ENCODE measurements at places on chromosomes 6 and 20.

DNA sequence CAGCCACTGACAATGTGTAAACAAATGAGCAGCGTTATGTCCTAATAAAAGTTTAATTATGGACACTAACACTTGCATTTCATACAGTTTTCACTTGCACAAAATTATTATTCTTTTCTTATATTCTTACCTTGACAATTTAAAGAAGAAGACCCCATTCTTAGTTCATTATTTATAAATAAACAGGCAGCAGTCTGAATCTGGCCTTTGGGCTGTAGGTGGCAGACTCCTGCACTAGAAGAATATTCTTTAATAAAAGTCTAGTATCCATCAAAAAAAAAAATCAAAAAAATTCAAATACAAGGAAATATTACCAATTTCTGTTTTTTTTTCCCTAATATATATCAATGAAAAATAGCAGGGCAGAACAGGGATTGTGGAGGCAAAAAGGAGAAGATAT, 24.8 kb downstream of the PTCHD4 start:
- DNase-seq: no peak

DNA sequence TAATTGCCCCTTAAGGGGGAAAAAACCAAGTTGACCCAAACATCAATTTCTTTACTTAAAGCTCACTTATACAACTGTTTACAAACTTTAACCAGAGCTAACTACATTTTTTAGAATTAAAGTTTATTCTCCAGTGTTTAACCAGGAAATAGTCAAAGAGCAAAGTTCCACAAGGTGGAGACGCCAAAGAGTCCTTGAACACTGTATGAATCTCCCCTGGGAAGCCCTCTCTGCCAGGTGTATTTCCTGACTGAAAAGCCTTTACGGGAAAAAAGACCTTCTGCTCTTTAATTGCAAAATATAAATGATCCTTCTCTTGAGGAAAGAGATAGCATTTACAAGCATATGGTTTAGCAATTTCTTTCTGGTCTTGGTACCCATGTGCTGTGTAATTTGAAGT, 36.2 kb downstream of the BTBD9 start:
- no peak for DNase-seq

GRCh38 chr20:5908981-5909380, 41.4 kb downstream of the TRMT6 start:
- no peak for DNase-seq

GRCh38 chr6:42367353-42368011, 84.2 kb downstream of the TRERF1 start:
- no peak for DNase-seq

- DNase-seq: no peak
These were observed 8.4 kb upstream of the E2F1 start for GRCh38 chr20:33694639-33695012.

GRCh38 chr20:43938932-43939761, 24.5 kb downstream of the TOX2 start:
- no peak for DNase-seq

DNA sequence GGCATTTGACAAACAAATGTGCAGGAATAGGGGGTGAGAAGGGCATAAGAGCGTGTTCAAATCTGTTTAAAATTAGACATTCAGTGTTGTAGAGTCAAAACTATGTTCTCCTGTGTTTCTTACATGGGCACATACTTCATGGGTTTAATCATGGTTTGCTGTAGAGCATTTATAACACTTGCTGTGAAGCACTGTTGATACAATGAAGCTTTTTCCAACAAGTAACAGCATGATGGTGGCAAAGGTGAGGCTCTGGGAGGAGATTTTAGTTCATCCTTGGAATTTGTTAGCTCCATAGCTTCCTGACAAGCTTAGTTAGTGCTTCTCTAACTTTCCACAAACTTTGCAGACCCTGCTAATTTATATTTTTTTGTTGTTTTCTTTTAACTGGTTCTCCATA, 900.7 kb downstream of the TFAP2A start:
- no peak for DNase-seq

DNA sequence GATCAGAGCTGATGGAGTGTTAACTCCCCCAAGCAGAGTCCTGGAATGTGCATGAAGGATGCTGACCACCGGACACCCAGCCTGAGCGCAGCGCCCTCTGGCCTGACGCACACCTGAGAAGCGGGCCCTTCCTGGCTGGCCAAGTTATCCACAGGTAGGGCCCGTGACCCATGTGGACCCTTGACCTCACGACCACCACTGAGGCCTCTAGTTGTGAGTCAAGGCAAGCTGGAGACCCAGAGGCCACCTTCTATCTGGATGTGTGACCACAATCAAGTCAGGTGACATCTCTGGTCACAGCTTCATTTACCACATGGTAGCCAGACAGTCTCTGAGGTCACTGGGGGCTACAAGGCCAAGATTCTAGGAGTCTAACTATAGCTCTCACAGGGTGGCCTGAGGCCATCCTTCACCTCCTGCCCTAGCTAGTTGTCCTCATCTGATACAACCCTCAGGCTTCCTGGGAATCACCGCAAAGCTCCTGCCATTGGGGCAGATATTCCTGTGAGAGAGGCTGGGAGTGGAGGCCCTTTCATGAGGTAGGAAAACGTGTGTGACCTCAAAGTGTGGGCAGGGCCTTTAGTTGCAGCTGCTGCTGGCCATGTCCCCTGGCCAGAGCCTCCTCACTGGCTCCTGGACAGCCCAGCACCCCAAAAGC, 53.1 kb downstream of the DSTN start:
- DNase-seq: no peak

DNA sequence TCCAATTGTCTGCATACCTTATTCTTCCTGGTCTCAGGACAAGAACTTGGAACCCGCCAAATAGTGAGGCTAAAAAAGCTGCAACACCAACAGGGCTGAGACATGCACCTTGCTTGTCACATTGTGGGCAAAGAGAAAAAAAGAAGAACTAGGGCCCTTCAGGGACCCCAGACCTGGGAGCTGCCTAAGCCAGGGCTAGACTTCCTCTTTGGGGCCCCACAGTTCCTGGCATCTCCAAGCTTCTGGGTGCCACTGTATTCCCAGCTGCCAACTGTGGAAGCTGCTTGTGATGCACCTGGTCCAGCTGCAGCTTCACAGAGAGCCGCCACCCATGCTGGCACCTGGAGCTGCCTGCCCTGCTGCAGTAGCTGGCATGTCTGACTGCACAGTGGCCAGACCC, 370.6 kb downstream of the CD83 start:
- no peak for DNase-seq

GRCh38 chr6:5712349-5713215, 294.1 kb downstream of the NRN1 start:
- no peak for DNase-seq

GRCh38 chr6:79861023-79861422, 86.3 kb downstream of the ELOVL4 start:
- DNase-seq: no peak

GRCh38 chr20:47971058-47971791, 185.9 kb upstream of the SULF2 start:
- DNase-seq: no peak

DNA sequence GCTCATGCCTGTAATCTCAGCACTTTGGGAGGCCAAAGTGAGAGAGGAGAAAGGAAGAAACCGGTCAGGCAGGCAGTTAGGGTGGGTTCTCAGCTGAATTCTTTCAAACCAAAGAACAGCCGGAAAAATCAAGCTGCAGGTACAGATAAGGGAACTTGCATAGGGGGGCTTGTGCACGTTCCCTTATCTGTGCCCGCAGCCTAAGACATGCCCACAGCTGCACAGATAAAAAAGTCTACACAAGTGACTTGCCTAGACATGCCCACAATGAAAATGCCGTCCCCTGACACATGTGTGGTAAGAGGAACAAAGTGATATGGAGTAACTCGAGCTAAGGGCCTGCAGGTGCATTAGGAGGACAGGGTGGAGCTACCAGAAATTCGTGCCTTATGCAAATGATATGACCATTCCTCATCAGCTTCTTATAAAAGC, 175.8 kb upstream of the SALL4 start:
- no peak for DNase-seq

- DNase-seq: no peak
These were observed 57.1 kb downstream of the MAP3K4 start for GRCh38 chr6:161048641-161049040.

DNA sequence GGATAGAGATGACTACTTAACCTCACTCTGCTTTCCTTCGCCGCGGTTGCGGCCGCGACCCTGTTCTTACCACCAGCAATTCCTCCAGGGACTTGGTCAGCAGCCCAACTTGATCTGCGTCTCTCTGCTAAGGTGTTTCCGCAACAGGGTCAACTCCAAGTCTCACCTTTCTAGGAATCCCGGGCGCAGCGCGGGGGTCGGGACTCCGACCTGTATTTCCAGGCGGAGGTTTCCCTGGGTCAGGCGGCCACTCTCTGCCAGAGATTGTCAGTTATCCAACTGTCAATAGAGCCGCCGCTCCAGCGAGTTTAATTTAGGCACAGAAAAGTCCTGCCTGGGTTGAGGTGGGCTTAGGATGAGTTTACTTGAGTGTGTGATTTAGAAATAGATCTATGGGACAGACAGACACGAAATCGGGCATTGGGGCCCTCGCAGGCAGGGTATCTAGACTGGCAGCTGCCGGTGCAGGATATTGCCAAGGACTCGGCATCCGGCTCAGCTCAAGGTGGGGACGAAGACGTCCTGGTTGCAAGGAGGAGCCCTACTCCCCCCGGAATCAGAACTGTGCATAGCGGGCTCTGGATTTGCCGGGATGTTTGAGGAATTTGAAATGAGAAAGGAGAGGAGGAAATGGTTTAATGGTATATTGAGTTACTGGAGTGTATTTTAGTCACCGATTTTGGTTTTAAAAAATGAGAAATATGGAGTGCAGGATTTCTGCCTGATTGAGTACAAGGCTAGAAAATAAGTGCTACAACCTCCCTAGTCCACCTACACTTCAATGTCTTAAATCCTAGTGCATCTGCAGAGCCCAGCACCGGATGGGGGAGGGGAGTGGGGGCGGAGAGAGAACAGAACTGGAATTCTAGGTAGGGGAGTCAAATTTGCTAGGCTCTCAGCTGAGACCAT, 23.7 kb downstream of the POM121L2 start:
- DNase-seq: no peak

DNA sequence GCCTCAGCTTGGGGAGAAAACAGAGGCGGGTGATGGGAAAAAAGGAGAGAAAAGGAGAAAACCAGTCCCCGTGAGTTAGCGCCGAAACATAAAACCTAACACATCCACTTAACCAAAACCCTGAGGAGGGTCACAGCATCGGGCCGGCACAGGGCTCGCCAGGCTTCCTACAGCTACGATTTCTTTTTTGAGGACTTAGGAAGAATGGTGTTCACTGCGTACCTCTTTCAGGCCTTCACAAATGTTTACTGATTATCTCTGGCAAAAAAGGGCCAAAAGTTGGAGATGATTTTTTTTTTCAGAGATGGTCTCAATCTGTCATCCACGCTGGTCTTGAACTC, 48.8 kb downstream of the DSTN start:
- DNase-seq: no peak

DNA sequence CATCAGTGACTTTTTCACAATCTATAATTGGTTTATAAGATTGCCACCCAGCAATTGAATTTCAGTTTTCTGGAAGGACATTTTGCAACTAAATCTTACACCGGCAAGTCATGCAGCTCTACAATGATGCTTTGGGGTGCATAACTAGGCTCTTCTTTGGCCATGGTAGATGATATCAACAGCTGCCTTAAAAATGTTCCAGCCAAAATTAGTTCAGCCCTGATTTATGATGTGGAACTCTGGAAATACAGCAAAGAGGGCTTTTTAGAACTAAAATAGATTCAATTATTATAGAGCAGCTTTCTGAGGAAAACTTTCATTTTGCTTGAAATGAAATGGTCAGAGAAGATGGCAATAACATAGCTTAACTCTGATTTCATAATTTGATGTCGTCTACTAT, 18.4 kb upstream of the MCM9 start:
- no peak for DNase-seq

DNA sequence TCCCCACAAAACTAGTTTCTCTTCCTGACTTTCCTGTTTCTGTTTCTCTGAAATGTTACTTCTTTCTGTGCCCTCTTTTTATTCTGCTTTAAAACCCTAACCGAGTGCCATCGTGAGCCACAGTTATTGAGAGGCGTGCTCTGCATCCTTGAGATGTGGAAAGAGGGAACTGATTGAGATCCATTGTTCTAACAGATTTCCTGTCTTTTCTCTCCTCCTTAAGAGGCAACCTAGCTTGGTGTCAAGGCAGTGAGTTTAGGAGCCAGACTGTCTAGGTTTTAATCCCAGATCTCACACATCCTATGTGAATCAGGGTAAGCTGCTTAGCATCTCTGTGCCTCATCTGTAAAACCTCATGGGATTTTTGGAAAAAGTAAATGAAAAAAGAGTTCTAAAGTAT, 57.5 kb downstream of the SNX9 start:
- no peak for DNase-seq

DNA sequence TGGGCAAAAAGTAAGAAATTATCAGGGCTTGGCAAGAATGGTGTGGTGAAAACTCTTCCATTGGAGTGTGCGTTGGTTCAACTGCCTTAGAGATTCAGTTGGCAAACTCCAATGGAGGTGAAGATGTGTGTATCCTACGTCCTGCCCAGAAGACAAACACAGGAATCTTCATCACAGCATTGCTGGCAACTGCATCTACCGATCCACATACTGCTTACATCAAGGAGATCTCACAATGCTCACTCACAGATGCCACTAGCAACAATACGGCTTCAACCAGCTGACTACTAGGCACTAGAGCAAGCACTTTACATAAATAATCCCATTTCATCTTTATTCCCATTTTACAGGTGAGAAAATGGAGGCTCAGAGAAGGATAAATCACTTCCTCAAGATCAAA, 10.0 kb upstream of the SPO11 start:
- DNase-seq: no peak

GRCh38 chr20:42656130-42656529, 533.6 kb downstream of the PTPRT start:
- DNase-seq: no peak

DNA sequence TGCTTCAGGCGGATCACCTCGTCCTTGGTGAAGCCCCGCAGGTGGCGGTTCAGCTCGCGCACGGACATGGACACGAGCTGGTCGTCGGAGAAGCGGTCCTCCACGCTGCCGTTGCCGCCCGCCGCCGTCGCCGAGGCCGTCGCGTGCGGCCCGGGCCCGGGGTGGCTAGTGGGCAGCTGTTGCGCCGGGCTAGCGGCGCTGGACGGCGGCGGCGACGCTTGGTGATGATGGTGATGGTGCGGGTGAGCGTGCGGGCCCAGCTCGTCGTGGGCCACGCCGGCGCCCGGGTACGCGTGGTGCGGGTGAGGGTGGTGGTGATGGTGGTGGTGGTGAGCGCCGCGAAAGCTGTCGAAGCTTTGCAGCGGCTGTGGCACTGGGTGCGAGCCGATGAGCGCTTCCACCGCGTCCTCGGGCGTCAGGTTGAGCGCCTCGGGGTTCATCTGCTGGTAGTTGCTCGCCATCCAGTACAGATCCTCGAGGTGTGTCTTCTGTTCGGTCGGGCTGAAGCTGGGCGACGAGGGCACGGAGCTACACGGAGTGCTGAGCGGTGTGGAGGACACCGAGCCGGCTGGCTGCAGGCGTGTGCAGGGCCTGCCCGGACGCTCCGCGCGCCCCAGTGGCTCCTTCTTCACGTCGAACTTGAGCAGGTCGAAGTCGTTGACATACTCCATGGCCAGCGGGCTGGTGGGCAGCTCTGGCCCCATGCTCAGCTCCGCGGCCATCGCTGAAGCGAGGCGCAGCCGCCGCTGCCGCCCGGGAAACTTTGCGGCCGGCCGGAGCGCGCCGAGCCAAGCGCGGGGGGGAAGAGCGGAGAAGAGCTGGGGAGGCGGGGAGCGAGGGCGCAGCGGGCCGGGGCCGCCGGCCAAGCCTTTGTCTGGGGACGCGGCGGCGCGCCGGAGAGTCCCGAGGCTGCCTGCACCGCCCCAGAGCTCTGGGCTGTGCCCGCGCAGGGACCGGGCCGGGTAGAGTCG, 622 bp downstream of the MAFB start:
- DNase-seq: no peak

GRCh38 chr6:2962004-2962403, 9.4 kb downstream of the SERPINB6 start:
- DNase-seq: no peak

GRCh38 chr6:109782491-109782999, 91.4 kb downstream of the FIG4 start:
- DNase-seq: no peak

Measured in cortex of kidney (tissue), 1 donor.